ENCODE measurements at places on chromosomes 5 and 9. TPM values are rescaled to one million over a fixed set of nuclear protein-coding genes. Genes with fewer than 3 reads are reported as not detected.

GRCh38 chr5:174617285-174617684 lies 107.1 kb upstream of the MSX2 start:
- no peak for DNase-seq

GRCh38 chr9:36937951-36938350 lies 96.1 kb downstream of the PAX5 start:
- DNase-seq: no peak

- no peak for DNase-seq
Observed at GRCh38 chr5:78534148-78534904, 114.2 kb downstream of the LHFPL2 start.

NSG2 gene
- total RNA-seq: not detected

GRCh38 chr5:5188376-5189050 lies 48.4 kb downstream of the ADAMTS16 start:
- DNase-seq: no peak

GPR151 gene
- not detected for total RNA-seq

DNA sequence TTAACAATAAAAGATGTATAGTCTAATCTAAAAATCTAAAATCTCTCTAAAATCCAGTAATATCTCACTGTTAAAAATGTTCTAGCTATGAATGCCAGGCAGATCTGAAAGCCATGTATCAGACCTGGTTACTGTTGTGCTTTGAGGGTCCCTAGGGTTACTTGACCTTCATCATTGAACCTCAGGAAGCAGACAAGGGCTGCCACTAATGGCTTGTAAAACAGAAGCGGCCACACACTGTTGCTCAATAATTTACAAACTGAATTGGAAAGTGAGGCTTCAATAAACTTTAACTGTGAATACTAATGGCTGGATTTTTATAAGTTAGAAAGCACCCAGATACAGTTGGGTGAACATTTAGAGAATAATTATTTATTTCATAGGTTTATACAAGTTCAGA lies 198.0 kb upstream of the RPS23 start:
- no peak for DNase-seq

TTC23L gene
- total RNA-seq: 0.14 TPM

DNA sequence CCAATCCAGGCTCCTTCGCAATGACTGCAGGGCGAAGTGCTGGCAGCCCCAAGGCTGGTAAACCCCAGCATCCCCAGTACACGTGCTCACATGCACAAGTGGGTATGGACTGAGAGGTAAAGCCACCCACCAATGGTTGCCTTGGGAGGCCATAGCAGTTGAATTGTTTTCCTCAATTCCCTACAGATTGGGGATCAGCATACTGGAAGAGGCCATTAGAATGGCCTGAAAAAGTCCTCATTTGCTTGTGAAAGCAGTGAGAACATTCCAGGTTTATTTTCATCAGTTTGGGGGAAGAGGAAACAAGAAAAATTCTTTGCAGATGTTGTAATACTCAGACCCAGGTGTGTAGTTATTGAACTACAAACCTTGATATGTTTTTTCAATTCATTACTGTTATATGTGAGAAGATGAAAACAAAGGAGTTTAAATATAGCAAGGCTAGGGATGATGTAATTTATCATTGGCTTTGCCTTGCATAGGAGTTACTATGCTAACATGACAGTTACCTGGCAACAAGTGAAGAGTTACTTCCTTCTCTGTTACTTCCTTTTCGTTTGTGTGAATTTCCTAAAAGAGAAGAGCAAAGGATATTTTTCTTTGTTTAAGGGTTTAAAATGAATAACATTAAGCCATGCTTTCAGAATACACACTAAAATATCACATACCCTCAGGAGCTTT lies 36.4 kb downstream of the MTMR12 start:
- peak; percentile 89 for DNase-seq

DNA sequence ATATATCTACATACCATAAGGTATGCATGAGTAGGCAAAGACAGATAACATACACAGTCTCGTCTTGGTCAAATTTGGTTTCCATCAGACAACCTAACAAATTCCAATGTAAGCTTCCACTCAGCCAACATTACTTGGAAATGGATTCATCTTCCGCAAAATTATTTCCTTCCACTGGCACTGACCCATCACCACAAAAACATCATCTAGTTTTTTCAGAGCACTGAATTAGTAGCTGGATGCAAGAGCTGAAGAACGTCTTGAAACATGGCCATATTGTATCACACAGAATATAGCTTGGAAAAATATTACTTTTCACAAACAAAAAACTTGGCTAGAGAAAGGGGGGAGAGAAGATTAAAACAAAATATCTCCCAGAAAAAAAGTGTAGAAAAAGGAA lies 73.5 kb downstream of the EFNA5 start:
- no peak for DNase-seq

KIF27 gene
- total RNA-seq: 3.9 TPM

ADAMTS13 gene
- total RNA-seq: 0.65 TPM

GRCh38 chr5:173926359-173926758 lies 38.2 kb downstream of the CPEB4 start:
- no peak for DNase-seq

BNC2 gene
- total RNA-seq: 0.85 TPM

DNA sequence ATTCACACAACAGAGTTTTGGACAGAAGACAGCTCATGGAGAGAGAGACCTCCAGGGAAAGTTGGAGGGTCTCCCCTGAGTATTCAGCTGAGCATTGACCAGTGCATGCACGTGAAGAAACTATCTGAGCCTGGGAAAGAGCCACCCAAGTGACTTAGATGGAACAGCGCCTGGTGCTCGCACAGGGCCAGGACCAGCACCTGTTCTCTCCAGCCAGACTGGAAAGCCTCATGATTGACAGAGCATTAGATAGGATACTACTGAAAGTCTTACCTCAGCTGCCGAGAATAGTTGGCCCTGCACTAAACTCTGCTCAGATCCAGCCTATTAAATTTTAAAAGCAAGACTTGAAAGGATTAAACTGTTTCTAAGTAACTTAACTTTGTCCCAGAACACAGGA lies 28.3 kb upstream of the NEURL1B start:
- DNase-seq: no peak

MRNIP gene
- 12.9 TPM for total RNA-seq

DNA sequence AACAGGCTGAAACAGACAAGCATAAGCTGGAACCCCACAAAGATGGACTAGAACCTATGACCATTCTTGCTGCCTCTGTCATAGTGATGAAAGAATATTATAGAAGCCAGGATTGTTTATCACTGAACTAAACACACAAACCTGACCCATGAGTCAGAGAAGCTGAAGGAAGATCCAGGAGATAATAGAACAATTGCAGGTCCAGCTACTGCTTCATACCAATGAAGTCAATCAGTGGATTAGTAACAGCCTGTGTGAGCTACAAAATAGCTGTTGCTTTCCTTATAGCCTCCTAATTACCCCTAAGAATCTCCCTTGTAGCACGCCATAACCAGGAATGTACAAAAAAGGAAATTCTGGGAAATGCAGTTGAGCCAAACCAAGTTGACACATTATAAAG lies 459.9 kb upstream of the ZNF462 start:
- DNase-seq: peak; percentile 82

SPATA9 gene
- total RNA-seq: not detected

IFNK gene
- total RNA-seq: 72.0 TPM

OTP gene
- total RNA-seq: not detected
